ENCODE measurements at places on chromosomes 5 and 9.

DNA sequence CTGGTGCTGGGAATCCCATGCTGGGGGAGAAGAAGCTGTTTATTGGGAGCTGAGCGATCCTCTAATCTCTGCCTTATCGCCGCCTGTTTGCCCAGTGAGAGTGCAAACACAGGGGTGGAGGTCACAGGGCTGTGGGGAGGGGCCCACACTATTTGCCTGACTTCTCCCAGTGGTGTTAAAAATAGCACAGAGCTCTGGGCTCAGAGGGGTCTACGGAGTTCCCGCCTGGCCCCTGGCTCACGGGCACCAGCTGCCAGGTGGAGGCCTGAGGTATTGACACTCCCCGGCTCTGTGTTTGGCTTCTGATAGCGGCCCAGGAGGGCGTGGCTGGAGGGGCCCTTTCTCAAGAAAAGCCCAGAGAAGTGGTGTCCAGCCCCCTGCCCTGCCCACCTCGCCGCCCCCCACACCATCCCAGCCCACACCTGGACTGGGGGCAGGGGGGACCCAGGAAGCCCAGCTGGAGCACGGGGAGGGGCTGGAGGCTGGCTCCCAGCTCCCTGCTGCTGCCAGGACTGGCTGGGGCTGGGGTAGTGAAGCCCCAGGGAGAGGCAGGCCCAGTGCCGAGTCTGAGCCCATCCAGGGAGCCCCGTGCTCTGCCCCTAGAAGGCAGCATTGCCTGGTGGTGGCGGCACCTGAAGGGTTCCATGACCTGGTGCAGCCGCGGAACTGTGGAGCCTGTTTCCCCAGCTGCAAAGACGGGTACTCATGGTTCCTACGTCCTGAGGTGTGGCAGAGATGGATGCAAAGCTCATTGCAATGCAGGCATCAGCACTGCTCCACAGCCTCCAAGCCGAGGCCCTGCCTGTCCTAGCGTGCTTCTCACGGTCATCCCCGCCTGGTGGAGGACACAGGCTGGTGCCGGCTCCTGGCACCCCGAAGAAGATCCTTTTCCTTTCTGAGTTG, 35.7 kb upstream of the EGFL7 start:
- DNase-seq = no peak

GRCh38 chr9:35515766-35516165, 25.9 kb downstream of the RUSC2 start:
- DNase-seq = no peak

- no peak for DNase-seq
These were observed 50.8 kb downstream of the NR3C1 start for GRCh38 chr5:143352691-143353090.

- DNase-seq = no peak
These were observed at the start of gene UBE2QL1 for GRCh38 chr5:6448622-6449464. UBE2QL1 (plus strand) TSS chr5:6448859; CDS start chr5:6448894, 35 bp downstream.

GRCh38 chr9:8614926-8615440, 815.4 kb upstream of the DMAC1 start:
- no peak for DNase-seq

DNA sequence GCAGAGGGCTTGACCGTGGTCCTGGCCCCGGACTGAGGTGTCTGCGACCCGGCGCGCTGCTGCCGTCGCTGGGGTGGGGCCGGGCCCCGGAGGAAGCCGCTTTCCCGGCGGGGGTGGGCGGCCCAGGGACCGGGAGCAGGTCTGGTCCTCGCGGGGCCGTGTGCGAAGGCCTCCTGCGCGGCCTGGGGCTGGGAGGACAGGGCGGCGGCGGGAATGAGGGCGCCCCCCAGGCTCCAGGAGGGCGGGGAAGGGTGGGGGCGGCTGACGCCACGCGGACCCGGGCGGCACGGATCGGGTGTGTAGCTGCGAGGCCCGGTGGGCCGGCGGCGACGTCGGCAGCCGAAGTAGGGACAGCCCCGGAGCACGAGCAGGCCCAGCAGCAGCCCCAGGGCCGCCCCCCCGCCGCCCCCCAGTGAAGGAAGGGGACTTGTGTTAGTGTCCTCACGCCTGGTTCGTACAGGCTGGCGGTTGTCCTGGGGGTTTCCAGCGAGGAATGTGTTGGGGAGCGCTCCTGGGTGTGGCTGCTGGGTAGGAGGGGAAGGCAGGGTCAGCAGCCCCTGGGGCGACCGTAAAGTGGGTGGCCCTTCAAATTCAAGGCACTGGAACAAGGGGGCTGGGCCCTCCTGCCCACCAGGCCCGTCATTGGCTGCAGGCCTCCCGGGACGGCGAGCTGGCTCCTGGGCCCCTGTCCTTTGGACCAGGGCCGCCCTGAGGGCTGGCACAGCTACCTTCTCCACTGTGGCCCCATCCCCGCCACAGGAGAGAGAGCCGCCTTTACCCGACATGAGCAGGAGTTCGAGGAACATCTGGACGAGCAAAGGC, 597 bp upstream of the TMEM250 start:
- DNase-seq = no peak

- DNase-seq = no peak
These were observed 20.6 kb upstream of the COL5A1 start for GRCh38 chr9:134620751-134621557.

DNA sequence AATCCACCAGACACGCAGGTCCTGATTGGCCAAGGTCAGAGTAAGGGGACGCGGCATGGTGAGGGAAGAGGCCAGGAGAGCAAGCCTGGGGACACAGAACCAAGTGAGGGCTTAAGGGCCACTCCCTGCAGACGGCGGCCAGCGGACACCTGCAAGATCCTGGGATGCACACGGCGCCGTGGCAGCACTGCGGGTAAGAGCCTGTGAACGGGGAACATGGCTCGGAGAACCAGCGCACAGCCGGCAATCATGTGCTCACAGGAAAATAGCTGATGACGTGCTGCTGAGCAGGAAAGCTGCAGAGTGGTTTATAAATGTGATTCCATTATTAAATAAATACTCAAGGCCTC, 27.0 kb upstream of the NSMF start:
- DNase-seq = no peak

DNA sequence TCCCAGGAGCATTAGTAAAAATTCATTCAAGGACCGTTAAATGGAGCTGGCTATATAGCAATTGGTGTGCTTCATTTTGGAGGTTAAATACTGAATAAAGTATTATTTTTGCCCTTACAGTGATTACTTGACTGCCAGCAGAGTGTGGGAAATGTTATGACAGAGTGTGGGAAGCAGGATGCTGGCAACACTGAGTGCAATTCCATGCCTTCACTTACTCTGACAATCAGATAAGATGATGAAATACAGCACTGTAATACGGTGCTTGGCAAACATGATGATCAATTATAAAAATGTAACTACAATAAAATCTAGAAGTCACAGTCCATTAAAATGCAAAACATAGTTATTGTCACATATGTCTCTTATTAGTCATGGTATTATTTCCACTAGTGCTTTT, 651.3 kb downstream of the PTPRD start:
- no peak for DNase-seq

DNA sequence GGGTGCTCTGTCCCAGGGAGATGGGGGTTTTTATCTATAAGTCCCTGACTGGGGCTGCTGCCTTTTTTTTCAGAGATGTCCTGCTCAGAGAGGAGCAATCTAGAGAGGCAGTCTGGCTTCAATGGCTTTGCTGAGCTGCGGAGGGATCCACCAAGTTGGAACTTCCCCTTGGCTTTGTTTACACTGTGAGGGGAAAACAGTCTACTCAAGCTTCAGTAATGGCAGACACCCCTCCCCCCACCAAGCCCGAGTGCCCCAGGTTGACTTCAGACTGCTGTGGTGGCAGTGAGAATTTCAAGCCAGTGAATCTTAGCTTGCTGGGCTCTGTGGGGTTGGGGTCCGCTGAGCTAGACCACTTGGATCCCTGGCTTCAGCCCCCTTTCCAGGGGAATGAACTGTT, 375.8 kb downstream of the RAB3C start:
- no peak for DNase-seq

DNA sequence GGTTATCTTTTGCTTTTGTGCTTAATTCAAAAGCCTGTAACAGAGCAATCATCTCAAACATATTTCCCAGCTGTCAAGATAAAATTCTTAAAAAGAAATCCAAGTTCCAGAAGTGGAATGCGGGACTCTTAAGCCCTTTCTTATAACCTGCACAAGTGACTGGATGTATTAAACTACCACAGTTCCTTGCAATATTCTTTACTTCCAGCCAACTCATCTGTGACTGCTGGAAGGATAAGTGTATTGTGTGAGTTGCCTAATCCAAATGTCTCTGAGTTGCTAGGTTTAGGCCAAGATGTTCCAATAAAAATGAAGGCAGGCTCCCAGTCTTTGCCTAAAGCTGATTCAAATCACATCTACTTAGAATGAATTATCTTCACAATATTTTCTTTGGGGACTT, 159.2 kb upstream of the SLC24A2 start:
- DNase-seq = no peak

- DNase-seq = no peak
These were observed 7.4 kb upstream of the GLIPR2 start for GRCh38 chr9:36129139-36129538.

GRCh38 chr5:67652201-67652600, 455.6 kb upstream of the CD180 start:
- no peak for DNase-seq

DNA sequence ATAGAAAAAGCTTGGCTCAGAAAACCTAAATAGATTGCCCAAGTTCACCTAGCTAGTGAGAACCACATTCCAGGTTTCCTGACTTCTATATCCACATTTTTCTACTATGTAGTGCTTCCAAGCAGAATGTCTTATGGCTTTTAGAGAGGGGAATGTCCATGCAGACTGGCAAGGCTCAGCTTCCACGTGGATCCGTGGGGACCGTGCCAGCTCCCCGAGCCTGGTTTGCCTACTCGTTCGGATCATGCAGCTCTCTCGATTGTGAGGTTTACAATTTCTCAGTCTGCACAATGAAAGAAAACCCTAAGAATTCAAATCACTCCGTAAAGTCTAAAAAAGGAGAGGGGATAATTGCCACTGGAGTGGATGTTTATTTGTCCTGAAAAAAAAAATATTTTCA, 256.5 kb upstream of the NR4A3 start:
- no peak for DNase-seq

- DNase-seq = no peak
These were observed 40.5 kb upstream of the FAM81B start for GRCh38 chr5:95350631-95351030.

DNA sequence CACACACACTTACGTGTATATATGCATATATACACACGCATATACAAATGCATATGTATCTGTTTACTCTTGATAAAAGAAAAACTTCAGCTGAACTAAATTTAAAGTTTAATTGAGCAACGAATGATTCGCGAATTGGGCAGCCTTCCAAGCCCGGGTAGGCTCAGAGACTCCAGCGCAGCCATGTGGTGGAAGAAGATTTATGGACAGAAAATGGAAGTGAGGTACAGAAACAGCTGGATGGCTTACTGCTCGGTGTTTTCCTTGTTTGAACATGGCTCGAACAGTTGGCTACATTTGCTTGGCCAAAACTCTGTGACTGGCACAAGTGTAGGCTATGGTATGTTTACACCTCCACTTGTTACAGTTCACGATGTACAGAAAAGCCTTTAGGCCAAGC, 239.3 kb upstream of the PRDM9 start:
- DNase-seq = no peak

GRCh38 chr5:125331987-125332598, 585.7 kb upstream of the ZNF608 start:
- DNase-seq = no peak

DNA sequence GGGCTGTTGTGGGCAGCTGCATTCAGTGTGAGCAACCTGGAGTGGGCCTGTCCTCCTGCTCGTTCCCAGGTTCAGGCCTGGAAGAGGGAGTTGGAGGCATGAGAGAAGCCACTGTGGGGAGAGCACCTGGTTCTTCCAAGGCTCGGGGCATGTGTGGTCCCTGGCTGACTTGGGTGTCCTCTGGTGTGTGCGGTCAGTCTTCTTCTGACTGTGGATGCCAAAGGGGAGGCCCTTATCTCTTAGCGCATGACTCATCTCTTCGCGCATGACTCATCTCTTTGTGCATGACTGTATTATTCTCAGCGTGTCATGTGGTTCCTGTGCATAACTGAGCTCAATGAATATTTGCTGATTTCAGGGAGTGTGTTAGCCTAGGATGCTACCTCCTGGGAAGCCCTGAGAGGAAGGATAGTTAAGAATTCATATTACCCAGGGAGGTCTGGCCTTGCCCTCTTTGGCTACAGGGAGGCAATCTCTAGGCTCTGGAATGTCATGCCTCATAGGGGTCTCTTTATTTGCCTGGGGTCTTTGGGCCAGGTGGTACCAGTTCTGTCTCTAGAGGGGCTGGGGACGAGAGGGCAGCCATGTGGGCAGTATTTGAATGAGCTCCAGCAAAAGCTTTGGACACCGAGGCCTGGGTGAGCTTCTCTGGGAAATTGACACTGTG, 188.7 kb downstream of the HSPA4 start:
- peak; percentile 91 for DNase-seq

DNA sequence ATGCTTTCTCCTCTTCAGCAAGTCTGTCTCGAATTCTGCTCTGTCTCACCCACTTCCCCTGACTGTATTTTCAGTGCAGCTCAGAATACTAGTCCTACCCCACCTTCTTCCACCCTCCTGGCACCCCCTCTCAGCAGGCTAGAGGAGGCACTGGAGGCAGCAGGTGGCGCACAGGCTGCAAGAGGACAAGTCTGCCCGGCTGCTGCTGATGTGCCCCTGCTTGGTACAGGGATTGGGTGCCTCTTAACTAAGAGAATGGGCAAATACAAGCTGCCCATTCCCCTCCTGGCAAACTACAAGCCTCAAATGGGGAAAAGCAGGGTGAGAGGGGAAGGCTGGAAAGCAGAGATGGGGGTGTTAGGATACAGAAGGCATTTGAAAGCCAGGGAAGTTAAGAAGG, 5.1 kb downstream of the TLN1 start:
- DNase-seq = no peak

GRCh38 chr9:969310-970150, 6.9 kb upstream of the DMRT3 start:
- no peak for DNase-seq

- no peak for DNase-seq
These were observed 267.4 kb upstream of the VLDLR start for GRCh38 chr9:2354216-2354615.

DNA sequence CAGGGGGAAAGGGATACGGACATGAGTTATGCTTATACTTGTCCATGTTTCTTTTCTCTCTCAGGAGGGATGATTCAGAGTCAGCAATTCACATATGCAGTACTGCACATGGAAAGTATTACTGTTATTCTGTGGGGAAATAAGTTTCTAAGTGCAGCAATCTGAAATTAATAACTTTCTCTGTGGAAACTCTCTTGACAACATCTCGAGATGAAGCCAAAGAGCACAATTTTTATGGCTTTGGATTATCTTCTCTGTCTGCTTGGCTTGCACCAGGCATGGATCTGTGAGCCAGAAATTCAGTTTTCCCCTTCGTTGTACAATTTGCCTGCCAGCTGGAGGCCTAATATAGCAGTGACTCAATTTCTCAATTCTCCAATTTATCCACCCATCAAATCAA, 2.5 kb upstream of the NDFIP1 start:
- DNase-seq = no peak

DNA sequence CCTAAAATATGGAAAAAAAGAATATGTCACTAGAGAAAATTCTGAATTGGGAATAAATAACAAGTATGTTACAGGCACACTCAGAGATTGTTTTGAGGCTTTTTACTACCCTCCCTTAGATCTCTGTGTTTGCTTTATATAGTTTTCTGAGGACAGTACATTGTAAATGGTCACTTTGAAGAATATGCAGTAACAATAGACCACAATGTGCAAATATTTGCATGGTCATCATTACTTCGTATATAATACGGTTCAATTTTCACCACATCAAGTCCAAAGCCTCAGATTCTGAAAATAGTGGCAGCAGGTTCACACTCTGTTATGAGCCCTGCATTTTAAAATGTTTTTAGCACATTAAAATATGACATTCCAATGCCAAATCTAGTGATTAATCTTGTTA, 238.6 kb downstream of the ADAMTS6 start:
- DNase-seq = no peak

GRCh38 chr9:134970719-134971118, 53.0 kb upstream of the FCN1 start:
- DNase-seq = no peak
